Thyroid gland (tissue), 4 donors: ENCODE measurements at places on chromosomes 7 and 10. TPM values are rescaled to one million over a fixed set of nuclear protein-coding genes. Genes with fewer than 3 reads are reported as not detected.

GRCh38 chr7:74429153-74429747, 24.5 kb upstream of the GTF2IRD1 start:
- H3K27me3 ChIP-seq: no peaks in the 10 kb centered on the region
- H3K27ac ChIP-seq: no peak overlapping the region
- H3K4me3 ChIP-seq: no peak overlapping the region
- no peaks in the 10 kb centered on the region for H3K36me3 ChIP-seq

DNA sequence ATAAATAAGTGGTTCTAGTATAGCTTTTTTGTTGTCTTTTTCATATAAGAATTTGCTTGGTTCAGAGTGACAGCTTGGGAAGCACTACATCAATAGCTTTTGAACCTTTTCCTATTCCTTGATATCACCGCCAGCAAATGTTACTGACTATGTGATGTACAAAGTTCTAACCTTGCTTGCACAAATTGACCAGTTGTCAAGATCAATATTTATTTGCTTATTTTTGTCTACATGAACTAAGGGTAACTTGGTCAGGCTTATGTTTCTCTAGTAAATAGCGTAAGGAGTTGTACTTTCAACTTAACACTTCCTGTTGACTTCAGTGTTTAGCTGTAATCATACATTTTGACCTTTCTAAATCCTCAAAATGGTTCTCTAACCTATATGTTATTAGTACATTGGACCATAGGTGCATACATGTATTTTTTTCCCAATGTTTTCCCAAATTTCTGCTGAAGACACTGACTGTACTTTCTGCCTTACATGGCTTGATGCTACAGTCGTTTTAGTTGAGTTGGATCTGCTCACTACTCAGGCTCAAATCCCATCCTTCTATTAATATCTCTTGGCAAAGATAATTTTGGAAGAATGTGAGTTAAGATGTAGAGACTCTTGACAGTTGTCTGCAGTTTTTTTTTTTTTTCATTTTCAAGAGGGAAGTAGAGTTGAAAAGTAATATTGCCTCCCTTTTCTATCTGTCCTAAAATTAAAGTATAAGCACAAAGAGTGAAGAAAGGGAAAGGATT, 239.1 kb upstream of the KAT6B start:
- no peaks in the 10 kb centered on the region for H3K27me3 ChIP-seq
- H3K27ac ChIP-seq: peak overlapping the region; percentile 84
- DNase-seq: no peak
- no peak overlapping the region for H3K4me3 ChIP-seq
- H3K36me3 ChIP-seq: no peaks in the 10 kb centered on the region

GRCh38 chr7:51312951-51313737, 3.5 kb downstream of the COBL start:
- H3K4me1 ChIP-seq: peaks cover 21% of the 10 kb centered on the region
- H3K36me3 ChIP-seq: no peaks in the 10 kb centered on the region
- H3K27ac ChIP-seq: no peak overlapping the region
- no peaks in the 10 kb centered on the region for H3K27me3 ChIP-seq
- no peak overlapping the region for H3K4me3 ChIP-seq

DNA sequence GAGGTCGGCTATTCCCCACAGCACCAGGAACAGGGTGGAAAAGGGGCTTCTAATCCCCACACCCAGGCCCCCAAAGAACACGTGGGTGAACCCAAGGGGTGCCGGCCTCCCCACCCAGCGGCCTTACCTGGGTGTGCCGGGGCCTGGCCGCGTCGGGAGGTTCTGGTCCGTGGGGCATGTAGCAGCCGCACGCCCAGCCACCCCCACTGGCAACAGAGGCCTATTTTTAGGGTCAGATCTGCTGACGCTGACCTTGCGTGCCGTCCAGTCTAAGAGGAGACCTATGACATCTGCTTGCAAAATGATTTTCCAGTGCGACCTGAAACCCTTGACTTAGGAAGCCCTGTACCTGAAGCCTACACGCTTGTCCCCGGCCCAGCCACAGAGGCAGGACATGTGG, 38.0 kb upstream of the SAMD8 start:
- no peak for DNase-seq
- H3K4me1 ChIP-seq: no peaks in the 10 kb centered on the region
- H3K27me3 ChIP-seq: no peaks in the 10 kb centered on the region

DNA sequence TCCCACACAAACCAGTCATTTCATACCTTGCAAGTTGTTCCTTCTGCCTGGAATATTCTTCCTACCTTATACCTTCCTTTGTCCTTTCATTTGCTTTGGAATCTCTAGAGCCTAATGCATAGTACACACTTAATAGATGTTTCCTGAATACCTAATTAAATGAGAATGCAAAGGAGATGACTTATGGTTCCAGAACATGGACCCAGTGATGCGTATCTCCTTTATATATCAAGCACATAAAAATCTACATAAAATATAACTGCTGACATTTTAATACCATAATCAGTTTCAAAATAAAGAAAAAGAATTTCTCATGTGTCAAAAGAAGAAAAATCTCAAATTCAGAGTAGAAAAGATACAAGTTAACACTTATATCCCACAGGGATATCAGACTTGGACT, 110.6 kb upstream of the ASAH2 start:
- H3K36me3 ChIP-seq: no peaks in the 10 kb centered on the region
- H3K4me1 ChIP-seq: peaks cover 3% of the 10 kb centered on the region

DNA sequence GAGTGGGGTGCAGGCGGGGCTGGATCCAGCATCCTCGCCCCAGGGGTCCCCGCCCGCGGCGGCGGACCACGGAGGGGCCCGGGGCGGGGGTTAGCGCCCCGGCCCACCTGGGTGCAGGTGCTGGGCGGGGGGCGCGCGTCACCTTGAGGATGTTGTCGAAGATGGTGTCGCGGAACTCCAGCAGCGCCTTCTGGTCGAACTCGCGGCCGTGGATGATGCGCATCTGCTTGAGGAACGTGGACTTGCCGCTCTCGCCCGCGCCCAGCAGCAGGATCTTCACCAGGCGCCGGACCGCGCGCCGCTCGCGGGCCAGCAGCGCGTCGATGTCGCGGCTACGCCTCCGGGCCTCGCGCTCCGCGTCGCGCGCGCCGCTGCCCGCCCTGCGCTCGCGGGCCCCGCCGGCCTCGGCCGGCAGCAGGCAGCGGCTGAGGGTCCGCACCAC, 376 bp downstream of the GNA12 start:
- H3K4me3 ChIP-seq: peak overlapping the region; percentile 29
- DNase-seq: peak; percentile 50
- H3K27me3 ChIP-seq: no peaks in the 10 kb centered on the region
- peak overlapping the region; percentile 36 for H3K27ac ChIP-seq
- H3K4me1 ChIP-seq: peaks cover 13% of the 10 kb centered on the region

Gene ITIH2
- not detected for total RNA-seq

Gene PIP
- not detected for total RNA-seq
